Activated CD8-positive, alpha-beta T cell treated with anti-CD3 and anti-CD28 coated beads for 36 hours (primary cell): ENCODE measurements at places on chromosomes 13 and 19. TPM values are rescaled to one million over a fixed set of nuclear protein-coding genes. Genes with fewer than 3 reads are reported as not detected.

Gene NCAN
- total RNA-seq: not detected

DNA sequence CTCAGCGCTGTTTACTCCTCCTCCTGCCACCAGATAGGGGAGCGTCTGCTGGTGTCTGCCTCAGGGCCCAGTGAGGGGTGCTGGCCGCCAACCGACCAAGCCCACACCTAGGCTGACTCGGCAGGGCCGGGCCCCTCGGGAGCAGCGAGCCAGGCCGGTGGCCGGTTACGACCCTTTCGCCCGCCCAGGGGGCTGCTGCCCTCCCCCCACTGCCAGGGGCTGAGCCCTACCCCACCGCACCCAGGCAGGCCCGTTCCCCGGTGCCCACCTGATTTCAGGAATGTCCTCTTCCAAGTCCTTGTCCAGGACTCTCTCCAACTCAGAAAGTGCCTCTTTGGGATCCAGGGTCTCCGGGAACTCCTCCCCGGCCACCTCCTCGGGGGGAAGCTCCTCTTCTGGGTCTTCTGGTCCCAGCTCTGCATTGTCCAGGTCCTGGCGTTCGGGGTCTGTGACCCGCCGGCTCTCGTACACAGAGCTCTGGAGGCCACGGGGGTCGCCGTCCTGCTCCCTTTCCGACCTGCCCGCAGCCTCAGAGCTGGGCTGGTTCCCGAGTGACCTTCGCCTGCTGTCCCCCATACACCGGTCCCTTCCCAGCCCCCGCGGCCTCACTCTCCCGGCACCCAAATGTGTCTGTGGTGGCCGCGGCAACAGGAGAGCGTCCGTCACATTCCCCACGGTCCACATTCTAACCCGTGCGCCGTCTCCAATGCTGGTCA, 31.0 kb upstream of the MIER2 start:
- no peaks in the 10 kb centered on the region for H3K36me3 ChIP-seq
- no peak for DNase-seq
- H3K27ac ChIP-seq: no peak overlapping the region
- H3K4me1 ChIP-seq: peaks cover under 1% of the 10 kb centered on the region
- H3K4me3 ChIP-seq: no peak overlapping the region

Gene RGS9BP
- 0.18 TPM for total RNA-seq

DNA sequence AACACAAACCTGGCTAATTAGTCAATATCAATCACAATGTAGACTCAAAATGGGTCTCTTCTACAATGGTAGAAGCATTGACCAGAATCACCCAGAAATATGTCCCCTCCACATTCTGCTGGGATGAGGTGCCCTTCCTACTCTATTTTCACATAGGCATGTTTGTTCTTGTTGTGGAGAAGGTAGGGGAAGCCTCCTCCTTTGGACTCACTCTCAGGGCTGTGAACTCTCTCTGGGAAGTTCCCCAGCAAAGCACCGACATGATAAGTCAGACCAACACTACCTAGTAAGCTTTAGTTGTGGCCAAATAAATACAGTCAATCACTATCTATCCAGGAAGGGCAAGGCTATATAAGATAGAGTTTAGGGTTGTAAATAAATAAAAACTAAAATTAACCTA, 194.5 kb upstream of the UBL3 start:
- DNase-seq: no peak
- H3K27ac ChIP-seq: no peak overlapping the region
- H3K36me3 ChIP-seq: no peaks in the 10 kb centered on the region
- H3K27me3 ChIP-seq: no peaks in the 10 kb centered on the region
- no peak overlapping the region for H3K4me3 ChIP-seq
- peaks cover 17% of the 10 kb centered on the region for H3K4me1 ChIP-seq
